Colonic mucosa (tissue), 4 donors: ENCODE measurements at places on chromosomes 7 and 10. TPM values are rescaled to one million over a fixed set of nuclear protein-coding genes. Genes with fewer than 3 reads are reported as not detected.

The YKT6 gene
- 83.0 TPM for total RNA-seq

The ENTPD1 gene
- 10.8 TPM for total RNA-seq

The ELOVL3 gene
- total RNA-seq, result 0.24 TPM

The ETV1 gene
- 4.3 TPM for total RNA-seq

The ANXA11 gene
- total RNA-seq, result 353 TPM

The ACBD5 gene
- total RNA-seq, result 52.4 TPM

The GLI3 gene
- total RNA-seq, result 1.8 TPM

The SP8 gene
- total RNA-seq, result 0.15 TPM

The LIPN gene
- not detected for total RNA-seq

The AOAH gene
- total RNA-seq, result 46.1 TPM

The CLCN1 gene
- total RNA-seq, result not detected

The GPR146 gene
- total RNA-seq, result 9.0 TPM

The FKBP6 gene
- not detected for total RNA-seq

The ANKRD61 gene
- not detected for total RNA-seq

The KCND2 gene
- 0.17 TPM for total RNA-seq

The HOXA1 gene
- total RNA-seq, result 2.0 TPM

The SLC18A3 gene
- total RNA-seq, result not detected

The TAF3 gene
- 4.4 TPM for total RNA-seq

The ATOH7 gene
- 0.53 TPM for total RNA-seq

The GPR26 gene
- not detected for total RNA-seq

The GJC3 gene
- not detected for total RNA-seq

The ZKSCAN5 gene
- 5.6 TPM for total RNA-seq
